Adipocyte (in vitro differentiated cells): ENCODE measurements at places on chromosomes 5 and 9.

DNA sequence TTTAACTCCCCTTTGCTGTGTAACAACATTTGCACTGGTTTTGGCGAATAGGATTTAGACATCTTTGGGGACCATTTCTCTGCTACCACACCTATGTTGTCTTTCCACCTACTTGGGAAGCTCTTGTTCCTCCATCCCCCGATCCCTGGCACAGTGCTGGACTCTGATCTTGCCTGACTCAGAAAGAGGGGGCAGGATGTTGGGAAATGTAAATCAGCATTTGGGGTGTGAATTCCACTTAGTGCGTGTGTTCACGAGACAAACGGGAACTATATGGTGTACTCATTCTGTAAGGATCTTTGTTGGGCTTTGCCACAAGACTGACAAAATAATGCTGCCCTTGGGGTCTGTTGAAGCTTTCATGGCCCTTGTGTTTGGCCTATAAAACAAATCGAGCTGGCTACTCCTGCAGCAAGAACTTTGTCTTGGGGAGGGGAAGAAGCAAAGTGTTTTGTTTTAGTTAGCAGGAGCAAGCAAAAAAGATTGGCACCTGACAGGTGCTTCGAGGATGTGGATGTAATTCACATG lies 18.5 kb downstream of the TMEM268 start:
- DNase-seq: no peak

DNA sequence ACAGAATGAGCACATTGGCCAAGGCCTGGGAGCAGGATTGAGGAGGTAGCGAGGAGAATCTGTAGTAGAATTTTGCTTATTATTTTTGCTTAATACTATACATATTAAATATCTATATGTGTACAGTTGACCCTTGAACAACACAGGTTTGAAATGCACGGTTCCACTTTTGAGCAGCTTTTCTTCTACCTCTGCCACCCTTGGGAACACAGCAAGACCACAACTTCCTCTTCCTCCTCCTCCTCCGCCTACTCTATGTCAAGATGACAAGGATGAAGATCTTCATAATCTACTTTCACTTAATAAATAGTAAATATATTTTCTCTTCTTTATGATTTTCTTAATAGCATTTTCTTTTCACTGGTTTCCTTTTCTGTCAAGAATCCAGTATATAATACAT lies 541.4 kb downstream of the KCTD16 start:
- no peak for DNase-seq

- no peak for DNase-seq
Measured at GRCh38 chr5:180284149-180284548, 7.7 kb downstream of the MAPK9 start.

DNA sequence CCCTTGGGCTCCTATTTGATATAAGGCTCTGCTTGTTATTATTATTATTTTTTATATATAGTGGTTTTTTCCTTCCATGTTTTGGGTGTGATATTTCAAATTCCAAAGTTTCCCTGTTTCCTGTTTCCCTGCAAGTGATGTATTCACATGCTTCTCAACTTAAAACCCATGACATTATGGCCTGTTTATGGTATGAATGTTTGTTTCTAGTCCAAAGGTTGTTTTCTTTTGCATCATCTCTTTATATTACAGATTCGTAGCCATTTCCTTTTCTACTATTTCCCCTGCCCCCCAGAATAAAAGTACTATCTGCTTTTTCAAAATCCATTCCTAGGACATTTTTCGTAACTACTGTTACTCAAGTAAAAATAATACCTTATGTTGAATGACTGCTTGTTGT lies 7.5 kb downstream of the SEMA6A start:
- no peak for DNase-seq

DNA sequence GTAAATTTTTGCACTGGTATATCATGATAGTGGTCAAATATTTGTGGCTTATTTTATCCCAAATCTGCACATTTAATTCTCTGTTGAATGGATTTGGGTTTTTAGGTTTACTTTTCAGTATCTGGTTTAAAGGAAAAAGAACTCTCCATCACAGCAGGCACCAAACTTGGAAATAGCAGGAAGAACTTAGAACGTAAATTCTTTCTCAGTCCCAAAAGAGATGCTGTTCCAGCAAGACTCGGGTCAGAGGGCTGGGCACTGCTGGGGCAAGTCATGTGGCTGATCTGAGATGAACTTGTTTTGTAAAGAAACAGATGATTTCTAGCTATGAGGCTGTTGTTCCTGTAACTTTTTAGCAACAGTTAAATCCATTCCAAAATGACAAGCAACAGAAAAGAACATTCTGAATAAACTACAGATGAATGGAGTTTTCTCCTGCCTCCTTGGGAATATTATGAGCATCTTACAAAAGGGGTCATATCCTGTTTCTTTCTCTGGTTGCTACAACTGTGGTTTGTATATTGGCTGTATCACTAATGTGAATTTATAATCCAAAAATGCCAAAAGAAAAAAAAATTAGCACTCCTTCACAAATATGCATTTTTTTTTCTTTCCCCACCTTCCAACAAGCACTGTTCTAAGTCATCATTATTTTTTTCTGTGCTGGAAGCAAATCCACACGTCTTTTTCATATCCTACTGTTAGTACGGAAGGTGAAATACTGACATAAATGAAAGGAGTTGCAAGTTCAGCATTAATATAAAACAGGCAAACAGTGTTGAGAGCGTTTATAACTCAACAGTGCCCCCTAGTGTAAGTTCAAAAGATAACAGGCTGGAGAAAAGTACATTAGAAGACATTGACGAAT lies 31.1 kb downstream of the OR2K2 start:
- peak; percentile 87 for DNase-seq

GRCh38 chr9:82206946-82207345 lies 218.4 kb downstream of the SPATA31D1 start:
- DNase-seq: no peak

DNA sequence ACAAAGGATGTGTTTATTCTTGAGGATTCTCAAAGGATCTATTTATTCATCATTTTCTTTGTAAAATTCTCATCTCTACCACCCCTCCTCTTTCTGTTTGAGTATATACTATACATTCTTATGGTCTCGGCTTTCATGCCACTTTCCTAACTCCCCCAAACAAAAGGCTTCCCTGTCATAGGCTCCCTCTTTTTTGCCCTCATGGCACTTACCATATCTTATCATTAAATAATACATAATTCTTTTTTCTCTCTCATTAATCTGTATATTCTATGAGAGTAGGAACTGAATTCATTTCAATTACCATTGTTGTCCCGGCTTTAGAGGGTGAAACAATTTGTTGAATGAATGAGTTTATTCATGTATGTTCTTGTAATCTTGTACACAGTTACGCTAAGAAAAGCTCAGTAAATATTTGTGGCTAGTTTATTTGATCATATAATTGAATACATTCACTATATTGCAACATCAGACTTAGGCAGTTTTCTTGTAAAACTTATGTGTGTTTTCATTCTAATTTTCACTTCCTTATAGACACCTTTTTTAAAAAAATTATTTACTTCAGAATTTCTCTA lies 254.6 kb downstream of the EDIL3 start:
- DNase-seq: peak; percentile 70

DNA sequence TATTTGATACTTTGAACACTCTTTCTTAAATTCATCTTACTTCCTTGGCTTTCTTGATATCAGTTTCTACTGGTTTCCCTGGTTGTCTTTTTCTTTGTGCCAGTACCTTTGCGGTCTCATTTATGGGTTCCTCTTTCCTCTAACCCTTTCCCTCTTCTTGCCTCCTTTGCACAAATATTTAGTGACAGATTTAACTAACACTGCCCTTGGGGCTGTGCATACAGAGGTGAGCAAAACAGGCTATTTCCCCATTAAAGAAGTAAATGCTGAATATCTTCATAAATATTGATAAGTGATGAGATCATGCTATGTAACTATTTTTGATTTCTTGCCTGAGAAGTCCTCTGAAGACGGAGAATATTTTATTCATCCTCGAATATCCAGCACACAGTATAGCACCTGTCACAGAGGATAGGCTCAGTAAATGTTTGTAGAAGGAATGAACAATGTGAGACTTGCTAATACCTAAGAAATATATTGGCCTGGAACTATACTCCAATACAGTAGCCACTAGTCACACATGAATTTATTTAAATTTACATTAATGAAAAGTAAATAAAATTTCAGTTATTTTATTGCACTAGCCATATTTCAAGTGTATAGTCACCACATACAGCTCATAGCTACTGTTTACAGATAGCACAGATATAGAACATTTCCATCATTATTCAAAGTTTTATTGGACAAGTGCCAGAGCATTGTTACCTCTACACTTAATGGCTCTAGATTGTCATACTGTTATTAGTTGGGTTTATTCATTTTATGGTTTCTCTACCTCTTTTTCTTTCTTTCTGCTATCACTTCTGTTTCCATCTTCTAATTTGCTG lies 90.4 kb downstream of the RIC1 start:
- peak; percentile 17 for DNase-seq

DNA sequence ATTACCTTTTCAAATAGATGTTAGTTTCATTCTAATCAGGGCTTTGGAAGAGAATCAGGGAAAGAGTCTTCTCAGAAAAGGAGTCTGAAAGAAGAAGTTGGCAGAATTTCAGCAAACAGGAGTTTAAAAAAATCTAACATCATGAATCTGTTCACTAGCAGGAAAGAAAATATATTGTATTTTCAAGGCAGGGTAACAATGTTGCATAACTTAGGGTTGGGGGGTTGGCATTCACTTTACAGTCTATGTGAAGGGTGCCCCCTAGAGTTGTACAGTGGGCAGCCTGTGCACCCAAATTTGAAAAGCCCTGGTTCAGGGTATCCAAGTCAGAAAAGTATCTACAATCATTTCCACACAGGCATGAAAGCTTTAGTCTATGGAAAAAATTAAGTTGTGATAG lies 348.4 kb upstream of the SLC30A5 start:
- peak; percentile 60 for DNase-seq

DNA sequence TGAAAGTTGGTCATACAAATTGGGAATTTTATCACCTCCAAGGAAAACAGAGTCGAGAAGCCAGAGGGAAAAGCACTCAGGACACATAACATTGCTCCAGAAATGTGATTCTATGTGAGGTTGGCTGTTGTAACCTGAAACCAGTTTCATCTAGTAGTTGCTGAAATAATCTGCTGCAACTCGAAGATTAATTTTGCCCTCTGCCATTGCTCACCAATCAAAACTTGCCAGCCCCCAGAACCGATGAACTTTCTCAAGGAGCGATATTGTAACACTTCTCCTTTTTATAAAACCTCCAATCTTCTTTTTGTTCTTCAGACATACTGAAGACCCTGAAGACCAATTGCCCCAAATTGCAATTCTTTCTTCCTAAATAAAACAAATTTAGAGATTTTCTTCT lies 31.1 kb downstream of the C5orf58 start:
- DNase-seq: no peak

GRCh38 chr9:94946256-94946655 lies 219.8 kb downstream of the AOPEP start:
- no peak for DNase-seq

DNA sequence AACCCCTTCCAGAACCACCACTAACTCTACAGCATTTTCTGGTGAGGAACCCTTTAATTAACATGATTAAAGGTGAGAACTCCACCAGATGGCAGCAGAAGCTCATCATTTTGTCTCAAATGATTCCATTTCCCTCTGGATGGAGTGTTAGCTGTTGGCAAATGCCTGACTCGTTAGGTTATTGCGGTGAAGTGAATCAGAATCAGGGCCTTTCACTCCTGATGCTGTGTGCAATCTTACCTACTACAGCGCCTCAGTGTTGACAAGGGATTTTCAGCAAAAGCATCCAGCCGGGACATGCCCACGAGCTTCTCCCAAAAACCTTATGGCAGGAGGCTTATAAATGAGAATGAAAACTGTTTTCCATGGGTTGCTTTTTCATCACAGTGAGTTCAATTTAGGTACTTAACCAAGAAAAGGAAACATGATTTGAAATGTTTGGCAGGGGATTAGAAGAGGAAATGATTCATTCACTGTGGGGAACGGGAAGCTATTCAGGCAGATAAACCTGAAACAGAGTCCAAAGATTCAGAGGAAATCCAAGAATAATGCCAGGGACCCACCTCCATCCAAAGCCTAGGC lies 48.0 kb upstream of the CAST start:
- peak; percentile 95 for DNase-seq

DNA sequence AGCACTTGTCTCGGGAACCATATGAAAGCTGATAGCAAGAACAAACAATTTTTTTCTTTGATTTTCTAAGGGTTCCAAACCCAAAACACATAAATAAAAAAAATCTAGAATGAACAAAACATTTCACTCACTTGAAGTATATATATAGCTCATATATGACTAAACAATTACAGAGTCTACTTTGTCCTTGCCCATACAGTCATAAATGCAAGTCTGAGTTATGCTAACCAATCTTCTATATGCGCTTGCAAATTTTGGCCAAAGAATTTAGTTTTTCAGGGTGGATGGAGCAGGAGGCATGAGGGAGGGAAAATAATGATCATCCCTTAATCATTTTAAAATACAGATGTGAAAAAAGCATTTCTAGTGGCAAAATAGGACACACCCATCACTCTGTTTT lies 370.1 kb downstream of the BNC2 start:
- no peak for DNase-seq

GRCh38 chr5:13662626-13663025 lies 281.9 kb downstream of the DNAH5 start:
- no peak for DNase-seq

DNA sequence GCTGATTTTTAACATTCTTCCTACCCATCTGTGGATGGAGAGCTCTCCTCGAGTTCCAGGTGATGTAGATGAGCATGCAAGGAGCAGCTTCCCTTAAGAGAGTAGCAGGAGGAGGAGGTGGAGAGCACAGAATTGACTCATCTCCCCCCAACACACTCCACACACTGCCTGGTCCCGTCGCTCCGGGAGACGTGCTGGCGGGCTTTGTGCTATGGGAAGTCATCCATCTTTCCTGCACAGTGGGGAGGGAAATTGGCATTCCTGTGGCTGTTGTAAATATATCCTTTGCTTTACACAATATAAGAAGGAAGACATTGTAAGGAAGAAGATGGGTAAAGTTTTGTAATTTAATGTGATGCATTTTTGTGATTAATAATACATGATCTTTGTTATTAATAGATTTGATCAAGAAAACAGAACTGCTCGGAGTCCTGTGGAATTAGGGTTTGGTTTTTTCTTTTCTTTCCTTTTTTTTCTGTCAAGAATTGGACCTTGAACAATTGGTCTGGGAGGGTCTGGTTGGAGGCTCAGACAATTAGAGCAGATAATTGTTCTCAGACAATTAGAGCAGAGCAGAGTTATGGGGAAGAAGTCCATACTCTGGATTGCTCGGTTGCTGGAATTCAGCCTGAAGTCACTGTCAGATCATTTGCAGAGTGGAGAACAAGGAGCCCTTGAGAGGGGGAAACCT lies 297.8 kb downstream of the GADD45G start:
- DNase-seq: no peak
